Ovary (tissue), 10 donors: ENCODE measurements at places on chromosomes 7 and 10.

GRCh38 chr7:18768256-18768655, 272.7 kb downstream of the HDAC9 start:
- no peak overlapping the region for H3K27ac ChIP-seq
- no peaks in the 10 kb centered on the region for H3K4me1 ChIP-seq
- DNase-seq: no peak
- no peaks in the 10 kb centered on the region for H3K27me3 ChIP-seq
- no peaks in the 10 kb centered on the region for H3K36me3 ChIP-seq

- no peaks in the 10 kb centered on the region for H3K36me3 ChIP-seq
- no peak overlapping the region for H3K27ac ChIP-seq
- H3K27me3 ChIP-seq: no peaks in the 10 kb centered on the region
- H3K4me3 ChIP-seq: no peak overlapping the region
- no peaks in the 10 kb centered on the region for H3K4me1 ChIP-seq
Observed at GRCh38 chr10:9229702-9230244, 1175.3 kb downstream of the GATA3 start.

DNA sequence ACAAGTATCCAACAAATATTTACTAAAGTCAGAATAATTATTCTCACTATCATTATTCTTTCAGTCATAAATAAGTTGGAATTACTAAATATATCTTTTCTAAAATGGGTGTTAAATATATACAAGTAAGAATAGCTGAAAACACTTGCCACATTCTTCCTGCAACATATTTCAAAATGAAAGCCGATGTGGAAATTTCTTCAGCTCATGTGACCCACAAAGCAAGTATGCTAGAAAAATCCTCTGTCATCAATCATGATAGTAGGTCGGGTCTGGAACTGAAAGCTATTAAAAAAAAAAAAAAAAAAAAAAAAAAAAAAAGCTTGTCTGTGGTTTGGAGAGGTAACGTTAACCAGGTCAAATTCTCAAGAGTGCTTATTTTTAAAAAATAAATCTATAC, 344.7 kb downstream of the NEBL start:
- DNase-seq: no peak
- peaks cover 4% of the 10 kb centered on the region for H3K4me1 ChIP-seq
- H3K4me3 ChIP-seq: no peak overlapping the region
- H3K27ac ChIP-seq: no peak overlapping the region
- H3K27me3 ChIP-seq: no peaks in the 10 kb centered on the region

GRCh38 chr10:45383682-45384330, 9.8 kb downstream of the ALOX5 start:
- no peak overlapping the region for H3K4me3 ChIP-seq
- no peak overlapping the region for H3K27ac ChIP-seq
- H3K36me3 ChIP-seq: no peaks in the 10 kb centered on the region
- DNase-seq: no peak
- no peaks in the 10 kb centered on the region for H3K4me1 ChIP-seq
- no peaks in the 10 kb centered on the region for H3K27me3 ChIP-seq
